ENCODE measurements at places on chromosomes 1 and 21. TPM values are rescaled to one million over a fixed set of nuclear protein-coding genes. Genes with fewer than 3 reads are reported as not detected.

The ATAD3C gene
- 1.5 TPM for total RNA-seq

The HSD3B1 gene
- not detected for total RNA-seq

The ANGPTL1 gene
- total RNA-seq: not detected

GRCh38 chr1:243422362-243422761 lies 166.5 kb downstream of the SDCCAG8 start:
- H3K36me3 ChIP-seq: no peaks in the 10 kb centered on the region
- H3K4me3 ChIP-seq: no peak overlapping the region
- DNase-seq: no peak
- no peaks in the 10 kb centered on the region for H3K27me3 ChIP-seq

- DNase-seq: no peak
- H3K4me1 ChIP-seq: no peaks in the 10 kb centered on the region
- H3K27ac ChIP-seq: no peak overlapping the region
- no peaks in the 10 kb centered on the region for H3K36me3 ChIP-seq
These were observed 199.6 kb upstream of the LMO4 start for GRCh38 chr1:87129038-87129437.

GRCh38 chr1:20705203-20705755 lies 12.5 kb downstream of the KIF17 start:
- H3K36me3 ChIP-seq: no peaks in the 10 kb centered on the region
- H3K4me3 ChIP-seq: no peak overlapping the region
- no peaks in the 10 kb centered on the region for H3K4me1 ChIP-seq
- DNase-seq: no peak
- no peaks in the 10 kb centered on the region for H3K27me3 ChIP-seq

DNA sequence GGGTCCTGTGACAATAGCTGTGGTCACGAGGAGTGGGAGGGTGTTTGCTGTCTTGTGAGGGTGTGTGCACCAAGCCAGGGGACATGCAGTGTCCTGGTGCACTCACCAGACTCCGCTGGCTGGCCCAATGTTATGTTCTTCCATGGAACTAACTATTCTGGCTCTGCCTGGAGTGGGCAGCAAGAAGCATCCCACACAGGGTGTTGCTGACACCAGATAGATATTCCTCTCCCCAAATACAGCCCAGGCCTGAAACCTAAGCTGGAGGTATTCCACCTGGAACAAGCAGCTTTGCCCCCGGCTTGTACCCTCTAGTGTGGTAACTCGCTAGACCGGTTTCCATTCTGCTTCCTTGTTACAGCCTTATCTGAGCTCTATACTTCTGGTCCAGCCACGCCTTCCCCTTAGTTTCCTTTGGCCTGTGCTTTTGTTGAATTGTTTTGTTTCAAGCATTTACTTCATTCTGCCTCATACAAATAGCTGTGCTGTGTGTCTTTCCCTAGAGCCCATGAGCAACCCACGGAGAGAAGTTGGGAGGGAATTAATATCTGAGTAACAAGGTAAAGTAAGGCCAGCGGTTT lies 14.7 kb upstream of the LY9 start:
- DNase-seq: no peak
- no peaks in the 10 kb centered on the region for H3K36me3 ChIP-seq
- H3K27ac ChIP-seq: no peak overlapping the region
- no peaks in the 10 kb centered on the region for H3K27me3 ChIP-seq
- no peak overlapping the region for H3K4me3 ChIP-seq
- H3K4me1 ChIP-seq: peaks cover 13% of the 10 kb centered on the region

GRCh38 chr1:19011845-19012231 lies 55.4 kb upstream of the IFFO2 start:
- no peak overlapping the region for H3K4me3 ChIP-seq
- no peak for DNase-seq
- no peaks in the 10 kb centered on the region for H3K36me3 ChIP-seq
- H3K27ac ChIP-seq: no peak overlapping the region
- peaks cover 8% of the 10 kb centered on the region for H3K4me1 ChIP-seq
- no peaks in the 10 kb centered on the region for H3K27me3 ChIP-seq
